Effector memory CD4-positive, alpha-beta T cell (primary cell): ENCODE measurements at places on chromosomes 5 and 9.

DNA sequence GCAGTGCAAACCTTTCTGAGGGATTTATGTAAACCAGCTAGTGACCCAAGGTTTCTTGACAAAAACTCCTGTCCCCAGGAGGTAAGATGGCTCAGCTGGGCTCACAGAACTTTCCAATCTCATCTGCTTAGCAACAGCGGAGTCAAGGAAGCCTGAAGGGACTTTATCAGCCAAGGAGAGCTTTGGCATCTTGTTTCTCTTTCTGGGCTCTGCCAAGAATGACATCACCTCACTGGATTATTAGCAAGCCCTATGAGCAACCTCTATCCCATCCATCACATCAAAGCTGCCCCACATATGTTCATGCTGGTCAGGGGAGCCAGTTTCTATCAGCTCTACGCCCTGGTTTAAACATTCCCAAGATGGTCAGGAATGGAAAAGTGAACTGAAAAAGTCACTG, 461.3 kb downstream of the ENC1 start:
- no peak for DNase-seq

DNA sequence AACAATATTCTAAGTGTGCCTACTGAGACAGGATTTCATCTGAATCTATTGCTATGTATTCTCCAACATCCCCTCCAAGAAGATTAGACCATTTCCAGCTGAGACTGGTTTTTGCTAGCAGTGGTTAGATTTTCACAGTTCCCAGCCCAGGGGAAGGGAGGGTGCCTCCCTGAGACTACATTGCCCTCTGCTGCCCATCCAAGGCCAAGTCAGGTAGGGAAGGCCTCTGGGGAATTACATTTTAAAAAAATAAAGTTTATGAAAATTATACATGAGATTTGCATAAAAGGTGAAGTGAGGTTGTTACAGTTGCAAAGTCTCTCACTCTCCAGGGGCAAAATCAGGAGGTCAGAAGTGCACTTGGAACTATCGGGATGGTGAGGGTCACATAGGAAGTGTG, 28.0 kb upstream of the SYK start:
- no peak for DNase-seq

DNA sequence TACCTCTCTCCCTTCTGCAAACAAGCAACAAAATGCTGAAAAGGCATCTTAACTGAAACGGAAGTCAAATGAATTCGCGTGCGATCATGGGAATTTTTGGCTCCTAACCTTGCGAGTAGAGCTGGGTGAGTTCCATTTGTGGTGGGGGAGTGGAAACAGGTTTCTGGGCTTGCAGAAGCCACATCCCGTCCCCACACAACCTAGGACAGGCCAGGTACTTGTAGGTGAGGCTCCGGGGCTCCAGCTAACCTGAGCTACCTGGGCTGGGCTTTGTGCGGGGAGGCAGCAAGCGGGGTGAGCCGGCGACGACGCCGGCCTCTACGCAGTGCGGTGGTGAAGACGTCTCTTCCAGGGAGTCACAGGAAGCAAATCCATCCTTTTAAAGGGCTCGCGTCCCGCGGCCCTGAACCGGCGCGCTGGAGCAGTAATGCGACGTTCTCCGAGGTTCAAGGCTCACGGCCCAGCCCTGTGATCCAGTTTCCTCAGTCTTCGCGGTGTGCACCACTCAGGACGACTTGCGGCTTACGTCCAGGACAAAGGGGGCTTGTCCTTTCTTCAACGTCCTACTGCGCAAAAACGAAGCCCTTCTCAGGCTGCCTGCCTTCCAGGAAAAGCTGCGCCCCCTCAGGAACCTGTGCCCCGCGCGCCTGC, 567 bp upstream of the SPIN1 start:
- DNase-seq: peak; percentile 37

DNA sequence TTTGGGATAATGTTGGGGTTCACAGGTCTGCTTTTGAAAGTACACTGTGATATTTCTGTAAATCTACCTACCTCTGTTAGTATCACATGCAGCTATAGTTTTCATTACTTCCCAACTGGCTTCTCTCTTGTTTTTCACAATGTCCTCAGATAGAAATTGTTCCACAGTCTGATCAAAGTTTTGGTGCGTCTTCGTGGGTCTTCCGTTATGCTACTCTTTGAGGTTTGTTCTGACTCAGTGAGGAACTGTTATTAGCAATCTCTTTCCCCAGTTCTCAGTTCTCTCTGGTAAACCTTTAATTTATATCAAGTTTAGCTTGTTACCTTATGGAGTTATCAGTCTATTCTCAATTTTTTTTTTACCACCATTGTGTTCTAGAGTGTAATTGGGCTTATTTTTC, 2061.2 kb upstream of the CDH9 start:
- DNase-seq: no peak

- DNase-seq: no peak
Observed at GRCh38 chr5:113735751-113736150, 222.3 kb downstream of the YTHDC2 start.

- DNase-seq: no peak
Observed at GRCh38 chr5:40001796-40002195, 577.0 kb upstream of the DAB2 start.

GRCh38 chr5:91245871-91246270, 137.2 kb downstream of the ARRDC3 start:
- no peak for DNase-seq

DNA sequence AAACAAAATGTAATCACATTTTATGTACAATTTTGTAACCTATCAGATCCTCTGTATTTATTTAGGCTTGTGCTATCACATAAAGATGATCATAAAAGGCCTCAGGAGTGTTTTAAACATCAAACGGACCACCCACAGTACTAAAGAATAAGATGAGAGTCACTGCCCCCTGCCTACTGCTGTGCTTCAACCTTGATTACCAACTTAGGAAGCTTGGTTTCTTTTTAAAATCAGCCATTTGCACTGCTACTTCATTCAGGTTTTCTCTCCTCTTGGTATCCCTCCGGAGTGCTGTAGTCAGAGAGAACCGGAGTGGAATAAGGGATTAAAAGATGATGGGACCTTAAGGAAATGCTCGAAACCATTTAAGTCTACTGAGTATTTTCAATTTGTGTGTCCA, 6.9 kb downstream of the C7 start:
- DNase-seq: no peak

- no peak for DNase-seq
Observed at GRCh38 chr5:41735213-41735612, 135.0 kb downstream of the OXCT1 start.

DNA sequence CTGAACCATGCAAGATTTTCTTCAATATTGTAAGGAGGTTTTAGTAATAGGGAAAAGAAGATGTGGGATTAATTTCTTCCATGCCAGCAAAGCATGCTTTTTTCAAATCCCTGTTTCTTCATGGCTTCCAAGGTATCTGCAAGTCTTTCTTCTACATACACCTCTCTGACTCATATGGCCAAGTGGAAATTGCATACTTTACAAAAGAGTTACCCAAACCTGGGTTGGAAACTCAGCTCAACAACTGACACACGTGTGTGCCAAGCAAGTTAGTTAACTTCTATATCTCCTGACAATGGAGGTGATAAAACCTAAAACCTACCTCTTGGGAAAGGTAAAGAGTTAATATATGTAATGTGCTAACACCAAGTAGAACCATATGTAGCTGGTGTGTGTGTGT, 28.5 kb upstream of the MAMDC2 start:
- no peak for DNase-seq

GRCh38 chr5:172501708-172502320, 47.5 kb upstream of the SH3PXD2B start:
- no peak for DNase-seq

DNA sequence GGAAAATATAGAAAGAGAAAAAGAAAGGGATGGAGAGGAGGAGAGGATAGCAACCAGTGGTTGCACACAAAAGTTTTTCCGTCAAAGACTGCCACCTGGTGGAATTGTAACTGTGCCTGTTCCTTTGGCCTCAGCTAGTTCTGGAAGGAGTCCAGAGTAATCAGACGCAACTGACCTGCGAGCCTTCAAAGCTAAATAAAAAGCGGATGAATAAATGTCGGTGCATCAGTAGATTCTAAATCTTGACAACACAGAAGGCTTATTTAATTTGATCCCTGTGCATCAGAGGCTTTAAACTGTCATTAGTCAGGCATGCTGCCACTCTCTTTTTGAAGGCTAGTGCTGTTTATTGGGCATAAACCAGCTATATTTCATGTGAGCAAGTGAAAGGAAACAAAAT, 132.9 kb upstream of the ACO1 start:
- peak; percentile 2 for DNase-seq

GRCh38 chr9:35892051-35892450, 14.0 kb upstream of the HRCT1 start:
- no peak for DNase-seq

DNA sequence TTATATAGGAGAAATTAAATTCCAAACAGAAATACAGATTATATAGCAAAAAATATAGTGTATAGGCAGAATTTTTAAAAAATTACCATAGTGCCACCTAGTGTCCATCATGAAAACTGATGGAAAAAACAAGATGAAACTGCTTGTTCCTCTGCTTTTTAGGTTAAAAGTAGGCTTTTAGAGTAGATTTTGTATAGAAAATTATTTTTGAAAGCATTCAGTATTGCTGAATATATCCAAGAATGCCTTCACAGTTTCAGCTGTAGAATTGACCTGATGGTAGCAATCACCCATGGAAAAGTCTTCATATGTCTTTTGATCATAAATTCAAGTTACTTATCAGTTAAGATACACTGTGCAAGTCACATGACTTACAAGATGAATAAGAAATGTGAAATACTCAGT, 19.7 kb downstream of the RIOK2 start:
- no peak for DNase-seq

DNA sequence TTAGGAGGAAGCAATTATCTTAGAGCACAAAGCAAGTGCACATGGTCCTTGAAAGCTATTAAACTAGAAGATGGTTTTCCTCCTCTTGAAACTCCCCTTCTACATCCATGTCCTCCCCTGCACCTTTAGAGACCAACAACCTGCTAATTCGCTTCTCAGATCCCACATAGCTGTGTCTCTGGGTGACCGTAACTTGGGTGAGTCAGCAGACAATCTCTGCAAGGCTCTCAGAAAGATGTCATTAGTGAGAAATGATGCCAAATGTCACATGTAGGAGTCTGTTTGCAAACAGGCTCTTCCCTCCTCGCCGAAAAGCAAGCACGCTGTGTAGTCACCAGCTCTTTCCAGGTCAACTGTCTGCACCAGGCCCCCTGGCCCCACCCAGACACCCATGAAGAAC, 291.8 kb downstream of the SLIT3 start:
- no peak for DNase-seq

GRCh38 chr9:137788561-137789294, 88.9 kb upstream of the CACNA1B start:
- no peak for DNase-seq

GRCh38 chr9:134225816-134226215, 61.5 kb upstream of the RNU6ATAC start:
- DNase-seq: no peak

GRCh38 chr9:137784641-137785513, 92.7 kb upstream of the CACNA1B start:
- DNase-seq: no peak

- DNase-seq: no peak
Observed at GRCh38 chr5:123180676-123181393, 91.8 kb downstream of the PRDM6 start.

DNA sequence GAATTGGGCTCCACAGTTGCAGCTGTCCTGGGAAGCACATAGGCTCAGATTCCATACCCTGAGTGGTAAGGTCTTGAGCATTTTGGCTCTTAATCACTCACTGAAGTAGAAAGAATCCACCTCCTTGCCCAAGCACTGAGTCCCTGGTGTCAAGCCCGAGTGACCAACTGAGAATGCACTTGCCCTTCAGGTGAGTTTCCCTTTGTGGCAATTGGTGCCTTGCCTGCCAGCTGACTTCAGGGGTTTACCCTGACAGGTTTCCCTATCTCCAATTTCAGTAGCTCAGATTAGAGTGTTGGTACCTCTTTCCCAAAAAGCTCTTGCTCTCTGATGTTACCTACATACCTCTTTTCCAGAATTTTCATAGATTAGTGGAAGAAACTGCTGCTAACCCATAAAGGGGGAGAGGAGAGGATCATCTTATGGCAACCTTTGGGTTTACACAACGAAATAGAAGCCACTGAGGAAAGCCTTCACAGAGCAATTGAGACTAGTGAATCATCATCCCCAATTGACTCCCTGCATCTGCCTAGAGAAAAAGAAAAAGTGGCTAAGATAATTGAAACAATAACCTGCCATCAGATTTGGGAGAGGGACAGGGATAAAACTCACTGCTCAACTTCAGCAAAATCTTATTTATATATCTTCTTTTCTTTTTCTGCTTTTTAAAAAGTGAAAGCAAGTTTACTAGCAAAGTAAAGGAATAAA, 48.6 kb downstream of the CCL28 start:
- DNase-seq: no peak

DNA sequence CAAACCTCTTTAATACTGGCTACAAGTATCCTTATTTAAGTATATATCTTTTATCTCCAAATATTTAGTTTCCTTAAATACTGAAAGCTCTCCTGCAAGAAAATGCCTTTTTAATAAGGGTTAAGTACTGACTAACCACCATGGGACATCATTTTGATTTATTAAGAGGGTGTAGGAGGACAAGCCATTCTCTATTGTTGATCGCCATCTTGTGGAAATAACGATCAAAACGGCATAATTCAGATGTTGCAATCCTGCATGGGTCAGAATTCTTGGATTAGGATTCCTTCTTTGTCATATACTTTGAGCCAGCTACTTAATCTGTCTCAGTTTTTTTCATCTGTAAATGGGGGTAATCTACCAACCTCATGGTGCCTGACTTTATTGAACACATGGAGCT, 28.7 kb upstream of the C5orf46 start:
- DNase-seq: no peak

GRCh38 chr5:179253730-179254129, 91.5 kb downstream of the ADAMTS2 start:
- DNase-seq: no peak

DNA sequence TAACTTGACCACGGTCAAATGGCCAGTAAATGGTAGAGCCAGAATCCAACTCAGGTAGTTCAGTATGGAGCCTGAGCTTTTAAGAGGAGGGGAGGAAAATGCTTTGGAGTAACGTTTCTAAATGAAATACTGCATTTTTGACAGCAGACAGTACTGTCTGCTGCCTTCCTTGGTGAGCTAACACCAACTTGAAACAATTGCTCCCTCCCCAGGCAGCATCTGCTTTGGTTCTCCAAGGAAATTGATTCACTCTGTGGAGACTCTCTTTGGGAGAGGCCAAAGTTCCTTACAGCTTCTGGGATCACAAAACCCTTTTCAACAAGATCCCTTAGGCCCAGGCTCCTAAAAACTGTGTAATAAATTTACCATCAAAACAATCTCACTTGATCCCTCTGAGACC, 75.2 kb upstream of the SSBP2 start:
- no peak for DNase-seq

- DNase-seq: no peak
Observed at GRCh38 chr5:133357758-133358157, 254.6 kb downstream of the FSTL4 start.

GRCh38 chr9:13330396-13331004, 51.0 kb upstream of the MPDZ start:
- DNase-seq: no peak
